Chondrocyte (in vitro differentiated cells): ENCODE measurements at places on chromosomes 4 and X. TPM values are rescaled to one million over a fixed set of nuclear protein-coding genes. Genes with fewer than 3 reads are reported as not detected.
A peak's percentile ranks its signal among the peaks of the same experiment; 100 is the strongest.

The NKRF gene
- 7.8 to 8.3 TPM (median 8.0 TPM) in 3 replicates for total RNA-seq

The GPAT3 gene
- total RNA-seq, result 0.07 to 0.17 TPM (median 0.15 TPM) in 3 replicates

The PAGE1 gene
- not detected in 3 replicates for total RNA-seq

The SNCA gene
- 3.1 to 5.0 TPM (median 3.9 TPM) in 3 replicates for total RNA-seq

The CXCL8 gene
- total RNA-seq, result 0.27 to 0.48 TPM (median 0.46 TPM) in 3 replicates

The TMEM31 gene
- not detected in 3 replicates for total RNA-seq

The NXF2B gene
- not detected in 3 replicates for total RNA-seq

The KLF8 gene
- total RNA-seq, result 1.2 to 1.4 TPM (median 1.4 TPM) in 3 replicates

GRCh38 chr4:167282171-167282864, 48.0 kb upstream of the SPOCK3 start:
- no peaks in the 10 kb centered on the region for H3K27me3 ChIP-seq
- no peak overlapping the region for H3K4me3 ChIP-seq
- H3K4me1 ChIP-seq, result no peaks in the 10 kb centered on the region
- DNase-seq, result no peak

GRCh38 chr4:165385126-165385525, 6.3 kb downstream of the CPE start:
- no peaks in the 10 kb centered on the region for H3K36me3 ChIP-seq
- H3K27me3 ChIP-seq, result no peaks in the 10 kb centered on the region
- peaks cover 83% of the 10 kb centered on the region for H3K4me1 ChIP-seq
- peak overlapping the region; percentile 84 for H3K27ac ChIP-seq
- H3K4me3 ChIP-seq, result no peak overlapping the region
- no peak for DNase-seq

DNA sequence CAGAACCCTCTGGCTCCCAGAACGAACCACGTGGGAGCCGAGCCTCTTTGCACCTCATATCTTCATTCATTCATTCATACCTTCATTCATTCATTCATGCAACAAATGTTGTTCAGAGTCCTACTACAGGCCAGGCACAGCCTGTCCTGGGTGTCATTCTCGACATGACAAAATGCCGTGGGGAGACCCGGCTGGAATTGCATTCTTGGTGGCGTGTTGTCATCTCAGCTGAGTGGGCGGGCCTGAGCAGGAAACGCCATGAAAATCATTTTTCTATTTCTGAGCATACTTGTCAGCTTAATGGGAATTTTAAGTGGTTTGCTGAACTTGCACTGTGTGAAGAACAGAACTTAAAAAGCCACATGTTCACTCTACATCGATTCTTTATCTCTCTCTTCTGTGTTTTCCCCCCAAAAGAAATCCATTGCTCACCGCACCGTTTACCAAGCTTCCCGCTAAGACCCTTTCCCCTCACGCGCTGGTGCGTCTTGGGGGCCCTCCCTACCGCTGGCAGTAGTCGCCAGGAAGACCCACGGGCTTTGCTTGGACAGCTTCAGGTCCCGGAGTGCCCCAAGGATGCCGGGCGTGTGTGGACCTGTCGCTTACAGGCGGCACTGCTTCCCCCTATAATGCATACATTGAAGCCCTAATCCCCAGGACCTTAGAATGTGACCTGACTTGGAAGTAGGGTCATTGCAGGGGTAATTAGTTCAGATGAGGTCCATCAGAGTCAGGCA, 41.6 kb upstream of the HMX1 start:
- H3K27me3 ChIP-seq, result no peaks in the 10 kb centered on the region
- H3K27ac ChIP-seq, result no peak overlapping the region
- peak; percentile 49 for DNase-seq

- DNase-seq, result no peak
- peak overlapping the region; percentile 96 for H3K27ac ChIP-seq
- no peaks in the 10 kb centered on the region for H3K27me3 ChIP-seq
- no peaks in the 10 kb centered on the region for H3K36me3 ChIP-seq
- H3K4me3 ChIP-seq, result peak overlapping the region; percentile 73
These were observed 53.1 kb upstream of the HGFAC start for GRCh38 chr4:3388471-3389232.

GRCh38 chr4:68175562-68176155, 46.0 kb upstream of the TMPRSS11F start:
- H3K27ac ChIP-seq, result no peak overlapping the region
- no peak for DNase-seq
- H3K36me3 ChIP-seq, result no peaks in the 10 kb centered on the region
- peaks cover 30% of the 10 kb centered on the region for H3K27me3 ChIP-seq

- H3K27me3 ChIP-seq, result peaks cover 2% of the 10 kb centered on the region
- no peak for DNase-seq
- H3K27ac ChIP-seq, result no peak overlapping the region
- no peaks in the 10 kb centered on the region for H3K36me3 ChIP-seq
- H3K4me3 ChIP-seq, result no peak overlapping the region
- no peaks in the 10 kb centered on the region for H3K4me1 ChIP-seq
These were observed 315.2 kb downstream of the GRID2 start for GRCh38 chr4:92618968-92619367.

DNA sequence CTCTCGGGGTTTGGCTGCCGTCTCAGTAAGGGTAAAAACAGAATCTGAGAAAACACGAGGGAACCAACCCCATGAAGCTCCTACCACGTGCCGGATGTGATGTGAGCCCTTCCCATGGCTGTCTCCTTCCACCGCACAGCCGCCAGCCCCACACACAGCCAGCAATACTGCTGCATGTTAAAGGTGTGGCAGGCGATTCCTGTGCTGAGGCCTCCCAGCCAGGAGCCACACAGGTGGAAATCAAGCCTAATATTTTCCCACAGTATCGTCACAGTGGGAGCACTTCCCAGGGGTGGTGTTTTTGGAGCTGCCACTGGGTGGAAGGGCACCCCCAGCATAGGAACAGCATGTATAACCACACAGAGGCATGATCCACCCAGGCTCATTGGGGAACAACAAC, 77.5 kb downstream of the SLC2A9 start:
- no peaks in the 10 kb centered on the region for H3K36me3 ChIP-seq
- H3K27me3 ChIP-seq, result peaks cover 11% of the 10 kb centered on the region
- DNase-seq, result no peak
- no peaks in the 10 kb centered on the region for H3K4me1 ChIP-seq
- H3K27ac ChIP-seq, result no peak overlapping the region
- H3K4me3 ChIP-seq, result no peak overlapping the region

GRCh38 chr4:77845929-77846328, 16.7 kb upstream of the MRPL1 start:
- H3K4me1 ChIP-seq, result peaks cover 3% of the 10 kb centered on the region
- no peaks in the 10 kb centered on the region for H3K36me3 ChIP-seq
- peaks cover 5% of the 10 kb centered on the region for H3K27me3 ChIP-seq
- no peak overlapping the region for H3K4me3 ChIP-seq
- no peak overlapping the region for H3K27ac ChIP-seq

DNA sequence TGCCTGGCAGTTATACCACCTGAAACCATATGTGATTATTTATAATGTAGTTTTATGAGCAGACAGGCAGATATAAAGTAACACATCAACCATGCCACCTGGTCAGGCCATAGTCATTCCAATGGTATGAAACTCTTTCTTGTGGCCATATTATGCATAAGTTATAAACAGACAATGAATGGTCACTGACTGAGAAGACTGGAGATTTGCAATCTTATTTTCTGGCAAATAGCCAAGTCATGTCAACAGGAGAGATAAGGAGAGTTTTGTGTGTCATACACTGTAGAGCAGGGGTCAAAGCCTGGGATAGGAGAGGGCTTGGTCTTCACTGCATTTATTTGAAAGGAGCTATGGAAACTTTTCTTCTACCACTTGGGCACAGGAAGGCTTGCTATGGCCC, 29.5 kb downstream of the SORBS2 start:
- H3K27me3 ChIP-seq, result no peaks in the 10 kb centered on the region
- peaks cover 49% of the 10 kb centered on the region for H3K4me1 ChIP-seq
- H3K27ac ChIP-seq, result no peak overlapping the region
- H3K4me3 ChIP-seq, result no peak overlapping the region
- H3K36me3 ChIP-seq, result no peaks in the 10 kb centered on the region
- no peak for DNase-seq

GRCh38 chr4:123031664-123032063, 109.3 kb upstream of the NUDT6 start:
- H3K4me1 ChIP-seq, result peaks cover 34% of the 10 kb centered on the region
- no peaks in the 10 kb centered on the region for H3K36me3 ChIP-seq
- no peaks in the 10 kb centered on the region for H3K27me3 ChIP-seq
- no peak for DNase-seq
- H3K4me3 ChIP-seq, result no peak overlapping the region
- H3K27ac ChIP-seq, result no peak overlapping the region

GRCh38 chr4:37757761-37758160, 68.7 kb upstream of the PGM2 start:
- no peaks in the 10 kb centered on the region for H3K36me3 ChIP-seq
- peaks cover 2% of the 10 kb centered on the region for H3K27me3 ChIP-seq
- H3K4me1 ChIP-seq, result peaks cover 15% of the 10 kb centered on the region

GRCh38 chrX:134161162-134161561, 75.8 kb upstream of the CCDC160 start:
- no peaks in the 10 kb centered on the region for H3K4me1 ChIP-seq
- no peaks in the 10 kb centered on the region for H3K27me3 ChIP-seq
- no peak overlapping the region for H3K27ac ChIP-seq

DNA sequence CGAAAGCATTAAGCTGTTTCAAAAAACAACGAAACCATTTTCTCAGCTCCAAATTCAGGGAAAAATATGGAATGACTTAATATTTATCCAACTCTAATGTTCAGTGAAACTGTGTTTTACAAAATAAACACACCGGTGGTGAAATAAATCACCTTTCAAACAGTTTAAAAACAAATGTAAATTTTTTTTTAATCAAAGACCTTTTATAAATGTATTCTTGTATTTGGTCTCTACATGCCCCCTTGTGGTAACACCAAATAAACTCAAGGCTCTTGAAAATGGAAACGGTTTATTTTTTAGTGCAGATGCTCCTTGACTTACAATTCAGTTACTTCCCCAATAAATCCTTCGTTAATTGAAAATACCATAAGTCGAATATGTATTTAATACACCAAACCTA, 45.8 kb upstream of the ITM2A start:
- H3K36me3 ChIP-seq, result no peaks in the 10 kb centered on the region
- no peak for DNase-seq
- no peaks in the 10 kb centered on the region for H3K4me1 ChIP-seq
- H3K27ac ChIP-seq, result no peak overlapping the region
- no peaks in the 10 kb centered on the region for H3K27me3 ChIP-seq

DNA sequence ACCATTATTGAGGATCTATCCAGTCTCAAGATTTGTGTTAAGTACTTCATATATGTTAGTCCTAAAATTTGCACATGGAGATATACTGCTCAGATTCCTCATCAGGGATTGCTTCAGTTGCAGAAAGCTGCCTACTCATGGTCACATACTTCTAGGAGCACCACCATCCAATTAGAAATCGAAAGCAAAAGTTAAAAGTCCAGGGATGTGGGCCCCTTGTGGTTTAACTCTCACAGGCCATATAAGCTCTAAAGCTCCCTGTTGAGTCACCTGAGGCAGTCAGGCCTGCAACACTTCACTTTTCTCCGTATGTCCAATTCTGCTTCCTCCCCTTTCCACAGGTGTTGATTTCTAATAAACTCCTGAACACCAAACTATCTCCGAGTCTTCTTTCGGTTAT, 84.2 kb downstream of the CNOT6L start:
- peaks cover 7% of the 10 kb centered on the region for H3K36me3 ChIP-seq
- no peak overlapping the region for H3K27ac ChIP-seq
- no peak for DNase-seq
- H3K4me3 ChIP-seq, result no peak overlapping the region
- peaks cover 4% of the 10 kb centered on the region for H3K4me1 ChIP-seq

DNA sequence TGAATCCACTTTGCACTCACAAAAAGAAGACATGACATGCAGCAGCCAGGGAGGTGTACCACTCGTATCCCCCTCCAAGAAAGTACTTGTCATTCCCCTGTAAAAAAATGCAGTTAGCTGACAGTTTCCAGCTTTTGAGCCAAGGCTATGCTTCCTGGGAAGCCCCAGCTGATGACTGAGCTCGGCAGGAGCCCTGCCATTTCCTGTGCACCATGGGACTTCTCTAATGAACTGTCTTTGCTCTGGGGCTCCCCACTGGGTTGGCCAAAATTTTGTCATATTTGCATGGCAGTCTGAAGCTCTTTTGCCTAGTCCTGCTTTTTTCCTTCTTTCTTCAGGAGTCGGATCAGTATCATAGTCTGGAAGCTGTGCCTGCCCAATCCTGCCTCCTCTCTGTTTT, 104.5 kb upstream of the MAOA start:
- H3K27ac ChIP-seq, result peak overlapping the region; percentile 8
- DNase-seq, result no peak
- no peak overlapping the region for H3K4me3 ChIP-seq
- H3K36me3 ChIP-seq, result no peaks in the 10 kb centered on the region

DNA sequence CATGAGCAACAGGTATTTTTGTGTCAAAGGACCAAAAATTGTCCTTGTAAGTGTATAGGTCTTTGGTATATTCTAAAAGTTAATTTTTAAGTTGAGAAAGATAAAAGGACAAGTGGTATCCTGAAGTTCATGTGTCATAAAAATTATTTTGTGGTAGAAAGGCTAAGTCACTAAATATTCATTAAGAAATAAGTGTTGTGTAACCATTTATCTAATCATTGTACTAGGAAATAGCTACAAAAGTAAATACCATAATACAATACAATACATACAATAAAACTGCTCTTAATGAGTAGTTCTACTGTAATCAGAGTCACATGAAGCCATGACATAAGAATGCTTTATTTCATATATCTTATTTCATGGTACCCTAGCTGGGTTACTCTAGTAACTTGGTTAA, 82.5 kb upstream of the ATOH1 start:
- H3K4me3 ChIP-seq, result no peak overlapping the region
- H3K36me3 ChIP-seq, result no peaks in the 10 kb centered on the region
- H3K27ac ChIP-seq, result no peak overlapping the region
- no peaks in the 10 kb centered on the region for H3K4me1 ChIP-seq
- H3K27me3 ChIP-seq, result peaks cover 5% of the 10 kb centered on the region

GRCh38 chr4:85018983-85019382, 52.5 kb upstream of the WDFY3 start:
- no peak overlapping the region for H3K4me3 ChIP-seq
- no peaks in the 10 kb centered on the region for H3K27me3 ChIP-seq
- H3K36me3 ChIP-seq, result peaks cover 2% of the 10 kb centered on the region
- H3K4me1 ChIP-seq, result no peaks in the 10 kb centered on the region
- H3K27ac ChIP-seq, result no peak overlapping the region

DNA sequence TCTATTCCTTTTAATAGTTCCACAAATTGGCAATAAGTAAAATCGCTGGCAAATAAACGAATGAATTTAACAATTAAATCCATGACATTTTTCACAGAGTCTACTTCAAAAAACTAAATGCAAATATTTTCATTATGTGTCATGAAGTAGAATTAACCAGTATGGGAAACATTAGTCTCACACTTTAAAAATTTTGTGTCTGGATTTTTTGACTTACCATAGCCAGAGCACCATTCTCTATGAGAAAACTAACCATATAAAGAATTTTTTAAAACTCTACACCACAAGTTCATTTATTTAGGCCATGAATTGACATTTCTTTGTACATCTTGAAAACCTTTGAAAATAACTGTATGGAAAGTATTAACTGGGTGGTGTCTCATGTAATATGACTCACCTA, 41.2 kb downstream of the PRDM5 start:
- H3K36me3 ChIP-seq, result peaks cover 9% of the 10 kb centered on the region
- H3K27ac ChIP-seq, result no peak overlapping the region
- no peak overlapping the region for H3K4me3 ChIP-seq
- H3K27me3 ChIP-seq, result no peaks in the 10 kb centered on the region
